Activated CD4-positive, alpha-beta T cell treated with anti-CD3 and anti-CD28 coated beads, Interleukin-2, Interleukin-6, amounts not matched to agents 100 ng/mL and 50 ng/mL, durations not matched to agents 16 hours and 8 hours (primary cell): ENCODE measurements at places on chromosomes 12 and 14.

DNA sequence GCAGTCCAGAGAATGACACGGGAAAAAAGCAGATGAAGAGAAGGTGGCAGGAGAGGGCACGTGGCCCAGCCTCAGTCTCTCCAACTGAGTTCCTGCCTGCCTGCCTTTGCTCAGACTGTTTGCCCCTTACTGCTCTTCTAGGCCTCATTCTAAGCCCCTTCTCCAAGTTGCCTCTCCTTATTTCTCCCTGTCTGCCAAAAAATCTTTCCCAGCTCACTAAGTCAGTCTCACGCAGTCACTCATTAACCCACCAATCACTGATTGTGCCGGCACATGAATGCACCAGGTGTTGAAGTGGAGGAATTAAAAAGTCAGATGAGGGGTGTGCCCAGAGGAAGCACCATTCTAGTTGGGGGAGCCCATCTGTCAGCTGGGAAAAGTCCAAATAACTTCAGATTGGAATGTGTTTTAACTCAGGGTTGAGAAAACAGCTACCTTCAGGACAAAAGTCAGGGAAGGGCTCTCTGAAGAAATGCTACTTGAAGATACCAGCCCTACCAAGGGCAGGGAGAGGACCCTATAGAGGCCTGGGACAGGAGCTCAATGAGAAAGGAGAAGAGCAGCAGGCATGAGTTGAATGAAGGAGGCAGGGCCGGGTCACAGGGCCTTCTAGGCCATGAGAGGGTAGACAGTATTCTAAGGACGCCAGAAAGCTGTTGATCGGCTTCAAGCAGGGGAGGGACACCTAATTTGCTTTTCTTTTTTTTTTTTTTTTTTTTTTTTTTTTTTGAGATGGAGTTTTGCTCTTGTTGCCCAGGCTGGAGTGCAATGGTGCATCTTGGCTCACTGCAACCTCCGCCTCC lies 40.9 kb downstream of the DAD1 start:
- DNase-seq = no peak

- no peak for DNase-seq
These were observed 153.7 kb upstream of the ALG10B start for GRCh38 chr12:38162708-38163441.

DNA sequence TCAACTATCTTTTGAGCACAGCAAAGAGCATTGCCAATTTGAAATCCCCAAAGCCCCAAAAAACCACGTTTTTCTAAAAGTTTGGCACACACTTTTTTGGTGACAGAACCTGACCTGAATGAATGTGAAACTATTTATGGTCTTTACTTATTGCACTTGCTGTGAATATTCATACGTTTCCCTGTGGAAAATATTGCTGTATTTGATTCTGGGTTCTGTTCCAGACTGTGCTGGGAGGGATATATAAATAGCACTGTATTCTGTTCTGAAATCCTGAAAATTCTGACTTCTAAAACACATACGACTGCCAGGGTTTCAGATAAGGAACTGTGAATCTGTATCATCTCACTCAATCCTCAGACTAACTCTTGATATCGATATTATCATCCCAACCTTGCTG lies 35.1 kb downstream of the NR1H4 start:
- DNase-seq = no peak

DNA sequence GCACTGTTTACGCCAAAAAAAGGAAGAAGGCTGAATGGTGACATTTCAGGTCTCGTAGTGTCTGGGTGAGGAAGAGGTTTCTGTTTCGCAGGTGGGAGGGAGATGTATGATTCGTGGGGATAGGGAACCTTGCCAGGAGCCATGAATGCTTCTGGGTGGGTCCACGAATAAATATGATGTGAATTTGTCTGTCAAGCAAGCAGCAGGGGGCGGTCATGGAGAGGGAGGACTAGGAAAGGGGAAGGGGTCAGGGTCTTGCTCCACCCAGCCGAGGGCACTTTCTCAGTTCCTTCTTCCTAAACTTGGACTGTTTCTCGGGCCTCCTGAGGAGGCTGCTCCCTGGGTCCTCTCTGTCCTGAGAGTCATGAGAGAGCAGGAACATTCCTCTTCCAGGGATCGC lies 72.5 kb downstream of the LGMN start:
- DNase-seq = no peak

DNA sequence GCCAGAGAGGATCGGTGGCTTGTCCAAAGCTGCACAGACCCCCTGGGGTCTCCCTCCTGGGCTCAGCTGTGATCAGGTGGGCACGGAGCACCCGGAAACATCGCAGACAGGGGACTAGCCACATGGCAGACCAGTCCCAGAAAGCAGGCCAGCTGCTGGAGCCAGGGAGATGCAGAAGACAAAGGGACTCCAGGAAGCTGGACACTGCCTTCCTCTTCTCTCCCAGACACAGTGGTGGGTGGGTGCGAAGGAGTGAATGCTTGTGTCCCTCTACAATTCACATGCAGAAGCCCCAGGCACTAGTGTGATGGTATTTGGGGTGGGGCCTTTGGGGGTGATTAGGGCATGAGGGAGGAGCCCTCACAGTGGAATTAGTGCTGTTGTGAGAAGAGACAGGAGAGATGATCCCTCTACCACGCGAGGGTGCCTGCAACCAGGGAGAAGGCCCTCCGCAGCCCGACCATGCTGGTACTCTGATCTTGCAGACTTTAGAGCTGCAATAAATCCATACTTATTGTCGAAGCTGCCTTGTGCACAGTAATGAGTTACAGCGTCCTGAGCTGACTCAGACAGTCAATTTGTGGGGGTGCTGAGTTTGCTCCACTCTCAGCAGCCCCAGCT lies 95.2 kb downstream of the CALM1 start:
- no peak for DNase-seq

DNA sequence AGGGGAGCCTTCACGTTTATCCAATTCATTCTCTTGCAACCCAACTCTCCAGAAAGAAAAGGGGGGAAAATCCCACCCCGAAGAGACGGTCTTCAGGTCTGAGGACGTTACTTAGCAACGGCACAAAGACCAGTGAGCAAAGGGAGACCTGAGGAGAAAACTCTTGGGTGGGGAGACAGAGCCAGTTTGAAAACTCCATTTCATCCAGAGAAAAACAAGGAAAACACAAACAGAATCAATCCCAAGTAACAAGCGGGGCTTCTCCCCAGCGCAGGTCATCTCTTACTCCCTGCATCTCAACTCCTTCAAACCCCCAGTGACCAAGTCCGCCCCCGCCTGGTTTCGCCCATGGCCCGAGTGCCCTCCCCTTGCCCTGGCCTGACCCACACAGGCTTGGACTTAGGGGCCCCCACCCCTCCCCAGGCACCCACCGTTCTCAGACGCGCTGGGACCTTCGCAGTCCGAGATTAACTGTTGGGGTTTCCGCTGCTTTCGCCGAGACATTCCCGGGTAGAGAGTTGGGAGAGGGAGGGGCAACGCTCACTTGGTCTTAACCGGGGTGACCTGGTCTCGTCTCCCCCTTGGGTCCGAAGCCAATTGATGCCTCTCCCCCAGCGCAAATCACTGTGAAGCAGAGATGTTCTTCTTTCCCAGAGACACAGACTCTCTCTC lies 10.4 kb upstream of the SALL2 start:
- no peak for DNase-seq

DNA sequence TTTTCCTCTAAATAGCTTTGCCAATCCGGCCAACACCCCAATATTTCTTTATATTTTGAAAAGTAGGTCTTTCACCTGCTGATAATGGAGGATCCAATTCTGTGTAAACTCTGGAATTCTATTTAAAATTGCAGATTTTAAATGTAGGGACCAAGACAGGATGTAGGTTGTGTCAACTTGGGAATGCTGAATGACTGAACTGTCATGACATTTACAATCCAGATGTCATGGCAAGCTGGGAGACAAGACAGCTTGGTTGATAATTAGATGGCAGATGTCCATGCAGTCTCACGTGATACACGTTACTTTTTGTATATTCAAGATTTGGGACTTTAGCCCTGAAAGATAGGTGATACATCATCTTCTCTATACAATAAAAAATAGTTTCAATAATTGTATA lies 477.2 kb downstream of the DIO2 start:
- DNase-seq = no peak

DNA sequence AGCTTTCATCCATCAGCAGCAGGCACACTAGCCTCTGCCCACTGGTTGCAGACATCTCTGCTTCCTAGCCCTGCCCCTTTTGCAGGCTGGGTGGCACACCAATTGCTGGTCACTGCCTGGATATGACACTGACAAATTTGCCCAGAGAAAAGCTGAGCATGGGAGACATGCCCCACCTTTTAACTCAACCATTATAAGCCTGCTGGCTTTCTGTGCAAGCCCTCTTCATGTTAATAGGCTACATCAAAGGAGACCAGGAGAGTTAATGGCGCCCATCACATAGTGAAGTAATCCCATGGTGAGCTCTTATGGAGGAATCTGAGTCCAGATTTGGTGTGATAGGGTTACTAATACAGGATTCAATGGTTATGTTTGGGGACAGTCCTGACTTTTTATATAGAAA lies 139.2 kb downstream of the KICS2 start:
- DNase-seq = no peak

GRCh38 chr12:19376691-19377090 lies 62.6 kb upstream of the AEBP2 start:
- DNase-seq = no peak

GRCh38 chr12:69108037-69108436 lies 131.3 kb upstream of the CPSF6 start:
- DNase-seq = no peak

- DNase-seq = no peak
These were observed 109.1 kb downstream of the VCPKMT start for GRCh38 chr14:50007123-50007903.

DNA sequence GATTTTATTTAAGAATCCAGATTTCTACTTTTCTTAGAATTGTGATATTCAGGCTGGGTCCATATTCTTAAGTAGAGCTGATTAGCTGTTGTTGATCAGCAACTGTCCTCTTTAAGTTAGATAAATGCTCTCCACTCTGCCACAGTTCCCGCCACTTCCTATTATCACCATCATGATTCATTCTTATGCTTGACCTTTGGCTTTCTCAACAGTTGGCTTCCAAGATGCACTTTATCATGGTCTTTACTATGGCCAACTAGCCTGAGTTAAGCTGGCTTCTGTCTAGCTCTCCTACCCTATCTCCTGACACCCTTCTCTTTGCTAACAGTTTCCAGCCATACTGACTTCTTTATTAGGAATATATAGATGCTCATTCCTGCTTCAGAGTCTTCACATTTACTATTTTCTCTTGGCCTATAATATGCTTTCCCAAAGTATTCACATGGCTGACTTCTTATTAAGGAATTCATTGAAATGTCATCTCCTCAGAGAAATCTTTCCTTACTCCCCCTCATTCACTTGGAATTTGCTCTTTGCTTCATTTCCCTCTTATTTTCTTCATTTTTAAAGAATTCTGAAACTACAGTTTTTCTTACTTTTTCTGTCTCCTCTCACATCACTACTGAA lies 149.0 kb upstream of the IGF1 start:
- DNase-seq = no peak

DNA sequence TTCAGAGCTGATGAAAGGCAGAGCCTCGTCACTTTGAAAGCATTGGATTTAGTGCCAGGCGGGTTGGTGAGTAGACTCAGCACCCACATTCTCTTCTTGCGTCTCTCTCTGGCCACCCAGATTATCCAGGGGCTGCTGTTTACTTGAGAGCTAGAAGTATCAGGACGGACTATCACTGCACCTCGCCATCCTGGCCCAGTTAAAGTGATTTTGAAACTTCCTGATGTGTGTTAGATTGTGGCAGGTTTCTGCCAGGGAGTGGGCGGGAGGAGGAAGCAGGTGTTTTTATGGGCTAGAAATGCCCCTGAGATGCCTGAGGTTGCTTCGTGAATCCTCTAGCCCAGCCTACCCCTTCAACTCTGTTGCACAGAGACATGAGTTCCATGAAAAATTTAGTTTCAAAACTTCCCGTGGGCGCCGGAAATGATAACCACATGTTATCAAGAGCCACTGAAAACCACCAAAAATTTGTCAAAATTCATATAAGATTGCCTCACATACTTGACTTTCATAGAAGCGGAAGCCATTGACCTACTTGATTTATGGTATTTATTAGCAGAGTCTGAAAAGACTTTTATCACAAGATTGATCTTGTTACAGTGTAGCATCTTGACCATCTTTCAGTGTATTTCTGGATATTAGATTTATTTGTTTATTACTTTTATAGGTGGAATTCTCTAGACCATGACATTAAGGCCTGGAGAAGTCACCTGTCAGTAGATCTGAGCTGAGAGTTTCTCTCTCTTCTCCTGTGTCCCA lies 466.0 kb downstream of the RAD51B start:
- DNase-seq = peak; percentile 79

- no peak for DNase-seq
These were observed 34.1 kb downstream of the ABCB9 start for GRCh38 chr12:122932207-122932606.

DNA sequence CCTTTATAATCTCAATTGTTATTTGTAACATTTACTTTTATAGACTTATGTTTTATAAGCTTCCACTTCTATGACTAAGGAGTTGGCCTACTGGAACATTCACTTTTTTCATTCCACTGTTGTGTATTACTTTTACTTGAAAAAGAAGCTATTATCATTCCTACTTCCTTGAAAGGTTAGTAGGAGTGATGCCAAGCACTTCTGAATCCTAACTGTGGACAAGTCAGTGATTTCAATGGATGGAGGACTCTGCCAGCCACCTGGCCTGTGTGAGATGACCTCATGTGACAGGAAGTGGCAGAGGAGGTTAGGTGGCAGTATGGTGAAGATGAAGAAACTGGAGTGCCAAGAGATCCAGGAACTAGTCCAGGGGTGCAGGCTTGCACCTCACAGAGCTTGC lies 46.0 kb downstream of the TECPR2 start:
- DNase-seq = peak; percentile 2

- no peak for DNase-seq
These were observed 72.8 kb downstream of the GALNT4 start for GRCh38 chr12:89451841-89452251.

DNA sequence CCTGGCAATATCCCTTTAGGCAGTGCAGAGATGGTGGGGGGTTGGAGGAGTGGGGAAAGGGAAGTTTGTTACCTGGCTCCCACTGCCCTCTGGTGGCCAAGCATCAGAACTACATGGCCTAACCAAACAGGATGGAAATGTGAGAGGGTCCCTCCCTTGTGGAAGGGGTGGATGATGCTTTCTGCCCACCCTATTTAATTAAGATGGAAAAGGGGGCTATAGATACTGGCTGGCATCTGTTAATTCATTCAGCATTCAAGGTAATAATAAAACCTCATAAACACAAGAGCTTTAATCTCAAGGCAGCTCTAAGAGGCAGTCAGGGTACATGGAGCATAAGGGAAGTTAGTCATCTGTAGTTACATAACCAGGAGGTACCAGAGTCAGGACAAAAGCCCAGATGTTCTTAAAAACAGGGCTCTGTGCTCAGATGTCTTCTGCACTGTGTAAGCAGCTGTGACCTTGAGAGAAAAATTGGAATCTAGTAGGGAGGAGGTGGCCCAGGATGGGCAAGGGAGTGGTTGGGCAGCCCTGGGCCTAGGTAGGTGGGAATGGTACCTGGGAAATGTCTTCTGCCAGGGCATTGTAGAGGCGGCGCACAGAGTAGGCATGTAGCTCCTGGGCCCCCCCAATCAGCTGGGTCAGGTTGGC lies 4.6 kb downstream of the AP1G2 start:
- DNase-seq = peak; percentile 63

- DNase-seq = no peak
These were observed 6.2 kb upstream of the CNOT2 start for GRCh38 chr12:70236990-70237389.
